Inflammatory macrophage treated with lipopolysaccharide for 4 hours (primary cell): ENCODE measurements at places on chromosomes 1 and 21.

DNA sequence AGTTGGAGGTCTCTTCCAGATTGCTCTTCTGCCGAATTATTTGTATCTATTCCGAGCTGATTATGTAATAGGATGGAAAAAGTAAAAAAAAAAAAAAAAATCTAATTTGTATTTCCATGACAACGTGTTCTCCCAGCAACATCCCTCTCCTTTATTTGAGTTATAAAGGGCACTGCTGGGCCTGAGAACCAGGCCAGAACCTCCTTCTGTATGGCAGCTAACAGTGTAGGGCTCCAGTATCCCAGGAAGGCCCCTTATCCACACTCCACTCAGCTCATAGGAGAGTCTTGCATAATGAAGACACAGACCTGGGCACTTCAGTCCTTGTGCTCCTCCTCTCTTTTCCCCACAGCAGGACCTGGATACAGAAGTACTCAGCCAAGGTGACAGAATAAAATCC is 3.7 kb upstream of the IPO9 start:
- no peak for DNase-seq

DNA sequence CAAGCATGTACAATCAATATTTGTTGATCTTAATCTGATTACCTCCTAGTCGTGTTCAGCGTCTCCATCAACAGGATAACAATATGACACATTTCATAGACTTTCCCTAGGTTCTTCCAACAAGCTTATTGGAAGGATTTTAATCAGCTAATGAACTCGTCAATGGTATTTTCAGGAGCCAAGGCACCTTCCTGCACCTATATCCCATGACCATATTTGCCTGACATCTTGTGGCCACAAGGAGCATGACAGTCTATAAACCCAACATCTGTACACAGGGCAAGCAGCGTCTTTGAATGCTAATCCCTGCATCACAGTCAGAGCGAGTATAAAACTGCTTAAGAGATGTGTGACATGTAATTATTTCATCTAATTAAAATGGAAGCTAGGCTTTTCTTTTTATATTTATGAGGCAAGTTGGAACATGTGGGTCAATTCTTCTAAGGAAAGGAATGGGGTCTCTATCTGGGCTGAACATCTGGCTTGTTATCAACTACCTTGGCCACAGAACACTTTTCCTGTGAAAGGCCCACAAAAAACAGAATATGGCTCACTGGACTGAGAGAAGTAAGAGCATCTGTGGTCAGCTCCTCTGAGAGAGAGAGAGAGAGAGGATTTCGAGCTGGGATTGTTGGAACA is 388.8 kb downstream of the NTNG1 start:
- peak; percentile 36 for DNase-seq

- peak; percentile 68 for DNase-seq
Observed at GRCh38 chr1:103514920-103515503, 10.5 kb upstream of the RNPC3 start.

DNA sequence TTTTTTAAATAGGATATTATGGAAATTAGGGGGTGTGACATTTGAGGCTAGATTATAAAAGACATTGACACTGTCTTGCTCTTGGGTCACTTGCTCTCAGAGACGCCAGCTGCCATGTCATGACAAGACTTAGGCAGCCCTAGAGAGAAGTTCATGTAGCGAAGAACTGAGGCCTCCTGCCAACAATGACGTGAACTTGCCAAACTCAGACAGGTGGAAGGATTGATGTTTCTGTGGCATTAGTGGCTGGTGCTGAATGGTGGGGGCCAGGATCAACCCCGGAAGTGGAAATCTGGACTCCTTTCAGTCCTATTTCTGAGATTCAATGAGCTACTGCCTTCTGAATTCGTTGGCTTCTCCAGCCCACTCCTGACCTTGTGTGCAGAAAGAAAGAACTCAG is 14.7 kb downstream of the NCF2 start:
- DNase-seq: no peak

DNA sequence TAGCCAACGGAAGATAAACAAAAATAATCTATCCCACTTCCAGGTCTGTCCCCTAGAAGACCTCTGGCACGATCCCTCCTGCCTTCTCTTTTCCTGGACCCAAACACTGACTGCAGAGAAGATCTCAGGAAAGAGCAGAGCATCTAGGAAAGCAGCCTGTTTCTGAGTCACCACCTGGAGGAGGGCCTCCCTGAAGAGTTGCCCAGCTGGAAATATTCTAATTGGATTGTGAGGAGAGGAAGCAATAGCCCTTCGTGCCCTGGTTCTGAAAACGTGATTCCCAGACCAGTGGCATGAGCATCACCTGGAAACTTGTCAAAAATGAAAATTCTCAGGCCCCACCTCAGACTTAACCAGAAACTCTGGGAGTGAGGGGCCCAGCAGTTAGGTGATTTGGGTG is 411.1 kb downstream of the SETD4 start:
- DNase-seq: no peak

DNA sequence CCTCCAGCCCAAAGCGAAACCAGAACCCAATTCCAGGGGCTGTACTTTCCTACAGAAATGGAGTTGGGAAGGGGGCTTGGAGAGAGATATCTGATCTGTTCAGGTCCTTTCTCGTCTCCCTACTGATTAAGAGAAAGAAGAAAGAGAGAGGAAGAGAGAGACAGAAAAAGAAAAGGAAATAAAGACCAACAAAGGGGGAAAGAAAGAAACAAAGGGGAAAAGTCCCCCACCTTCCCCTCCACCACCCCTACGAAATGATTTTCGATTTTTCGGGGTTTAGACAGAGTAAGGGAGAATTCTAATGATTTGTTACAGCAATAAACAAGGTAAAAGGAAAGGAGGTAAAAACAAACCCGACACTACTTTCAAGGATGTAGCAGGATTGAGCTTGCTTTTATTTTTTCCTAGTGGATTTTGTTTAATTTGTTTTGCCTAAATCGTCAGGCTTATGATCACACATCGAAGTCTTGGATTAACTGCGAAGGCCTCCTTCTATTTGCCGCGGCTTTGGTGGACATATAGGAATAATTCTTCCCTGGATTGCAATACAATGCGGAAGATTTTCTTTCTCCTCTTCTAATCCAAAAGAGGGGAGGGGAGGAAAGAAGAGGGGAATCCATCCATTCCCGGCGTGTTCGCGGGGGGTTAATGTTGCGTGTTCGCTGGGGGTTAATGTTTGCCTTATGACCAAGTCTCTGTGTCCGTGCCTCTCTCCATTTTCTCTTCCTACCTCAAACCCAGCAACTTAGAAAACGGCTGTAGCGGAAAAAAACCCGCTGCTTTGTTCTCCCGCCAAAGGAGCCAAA is 1.9 kb downstream of the TAL1 start:
- no peak for DNase-seq

DNA sequence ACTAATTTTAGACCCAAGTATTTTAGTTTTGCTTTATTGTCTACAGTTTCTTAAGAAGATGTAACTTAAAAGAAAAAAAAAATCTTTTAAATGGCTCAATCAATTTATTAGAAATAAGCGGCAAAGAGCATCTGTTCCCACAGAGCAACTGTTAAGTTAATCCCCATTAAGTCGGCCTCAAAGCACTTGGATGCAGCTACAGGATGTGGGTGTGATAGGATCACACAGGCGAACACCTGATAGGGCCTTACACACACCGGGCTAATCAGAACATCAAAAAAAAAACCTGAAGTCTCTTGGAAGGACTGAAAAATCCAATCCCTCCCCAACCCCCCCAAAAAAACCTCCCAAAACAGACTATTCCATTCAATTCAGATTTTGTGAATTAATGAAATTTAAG is 23.0 kb downstream of the APP start:
- no peak for DNase-seq

DNA sequence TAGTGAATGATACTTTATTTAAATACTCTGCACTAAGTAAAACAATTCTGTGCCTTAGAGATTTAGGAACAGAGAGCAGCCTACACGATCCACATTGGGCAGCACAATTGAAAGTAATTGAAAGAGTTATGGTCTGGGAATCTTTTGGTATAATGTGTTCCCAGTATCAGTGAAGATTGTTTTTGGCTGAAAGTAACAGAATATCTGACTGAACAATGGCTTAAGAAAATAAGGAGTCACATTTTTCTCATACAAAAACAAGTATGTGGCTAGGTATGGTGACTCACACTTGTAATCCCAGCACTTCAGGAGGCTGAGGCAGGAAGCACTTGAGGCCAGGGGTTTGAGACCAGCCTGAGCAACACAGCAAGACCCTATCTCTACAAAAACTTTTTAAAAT is 306.2 kb downstream of the NFIA start:
- DNase-seq: no peak

- no peak for DNase-seq
Observed at GRCh38 chr21:27171707-27172106, 204.8 kb upstream of the ADAMTS5 start.

DNA sequence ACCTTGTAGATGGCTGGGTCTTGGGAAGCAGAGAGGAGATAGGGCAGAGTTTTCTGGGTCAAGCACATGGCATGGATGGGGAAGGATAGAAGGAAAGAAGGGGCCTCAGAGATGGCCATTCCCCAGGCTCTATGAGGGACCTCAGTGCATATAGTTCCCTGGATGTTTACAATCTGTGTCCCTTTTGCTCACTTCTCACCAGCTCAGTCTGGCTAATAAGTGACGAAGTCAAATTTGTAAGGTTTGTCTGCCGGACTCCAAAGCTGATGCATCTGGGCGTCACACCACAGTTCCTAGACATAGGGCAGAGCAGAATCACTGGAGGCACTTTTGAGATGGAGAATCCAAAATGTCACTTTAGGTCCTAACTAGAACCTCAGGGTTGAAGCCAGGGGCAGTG is 416.4 kb upstream of the PROX1 start:
- DNase-seq: no peak

DNA sequence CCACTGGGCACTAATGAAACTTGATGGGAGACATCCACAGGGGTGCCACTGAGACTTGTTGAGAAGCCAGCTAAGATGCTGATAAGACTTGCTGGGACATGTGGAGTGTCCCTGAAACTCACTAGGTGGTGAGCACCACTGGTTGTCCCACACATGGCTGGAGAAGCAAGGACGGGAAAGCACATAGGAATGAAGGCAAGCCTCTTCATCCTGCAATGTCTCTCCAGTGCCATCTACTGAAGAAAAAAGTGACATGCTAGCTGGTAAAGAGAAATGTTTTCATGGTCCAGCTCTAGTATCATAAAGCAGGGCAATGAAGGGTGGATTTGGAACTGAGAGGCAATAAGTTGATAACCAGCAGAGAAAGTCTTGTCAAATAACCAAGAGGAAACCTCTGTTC is 283.0 kb downstream of the PAPPA2 start:
- DNase-seq: no peak

GRCh38 chr21:44289381-44290010 is 3.8 kb downstream of the AIRE start:
- no peak for DNase-seq

DNA sequence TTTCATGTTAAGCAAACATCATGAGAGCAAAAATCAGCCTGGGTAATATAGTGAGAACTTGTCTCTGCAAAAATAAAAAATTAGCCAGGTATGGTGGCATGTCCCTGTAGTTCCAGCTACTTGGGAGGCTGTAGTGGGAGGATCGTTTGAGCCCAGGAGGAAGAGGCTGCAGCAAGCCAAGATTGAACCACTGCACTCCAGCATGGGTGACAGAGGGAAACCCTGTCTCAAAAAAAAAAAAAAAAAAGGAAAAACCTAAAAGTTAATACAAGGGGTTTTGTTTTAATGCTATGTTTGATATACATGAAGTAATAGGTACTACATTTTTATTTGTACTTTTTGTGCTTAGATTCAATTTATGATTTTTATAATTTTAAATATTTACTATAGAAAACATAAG is 27.1 kb upstream of the SLC35A3 start:
- no peak for DNase-seq

DNA sequence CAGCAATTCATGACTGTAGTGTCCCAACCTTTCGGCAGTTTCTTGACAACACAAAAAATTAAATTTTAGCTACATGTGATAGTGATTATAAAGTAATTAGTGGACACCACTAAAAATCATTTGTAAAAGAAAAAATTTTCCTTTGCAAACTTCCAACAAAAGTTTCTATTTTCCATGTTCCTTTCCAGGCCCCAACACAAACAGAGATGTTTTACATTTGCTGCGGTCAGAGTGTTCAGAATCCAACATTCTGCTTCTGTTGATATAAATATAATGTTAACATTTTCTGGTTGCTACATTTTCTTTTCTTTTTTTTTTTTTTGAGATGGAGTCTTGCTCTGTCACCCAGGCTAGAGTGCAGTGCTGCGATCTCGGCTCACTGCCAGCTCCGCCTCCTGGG is 54.9 kb upstream of the WLS start:
- no peak for DNase-seq

- no peak for DNase-seq
Observed at GRCh38 chr1:34695580-34695979, 59.3 kb upstream of the GJB5 start.

- no peak for DNase-seq
Observed at GRCh38 chr1:216847397-216848036, 124.3 kb upstream of the ESRRG start.

DNA sequence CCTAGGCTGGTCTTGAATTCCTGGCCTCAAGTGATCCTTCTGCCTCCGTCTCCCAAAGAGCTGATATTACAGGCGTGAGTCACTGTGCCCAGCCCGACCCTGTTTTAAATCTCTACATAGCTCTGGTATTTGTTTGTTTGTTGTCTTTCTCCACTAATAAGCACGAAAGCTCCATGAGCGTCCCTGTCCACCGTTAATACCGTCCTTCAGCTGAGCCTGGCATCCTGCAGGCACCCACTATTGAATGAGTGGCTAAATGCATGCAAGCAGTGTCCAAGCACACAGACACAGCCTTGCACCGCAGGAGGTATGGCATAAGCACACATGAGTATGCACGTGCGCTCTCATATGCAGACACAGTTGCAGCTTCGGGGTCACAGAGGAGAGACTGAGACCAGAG is 4.5 kb upstream of the COL16A1 start:
- DNase-seq: no peak

DNA sequence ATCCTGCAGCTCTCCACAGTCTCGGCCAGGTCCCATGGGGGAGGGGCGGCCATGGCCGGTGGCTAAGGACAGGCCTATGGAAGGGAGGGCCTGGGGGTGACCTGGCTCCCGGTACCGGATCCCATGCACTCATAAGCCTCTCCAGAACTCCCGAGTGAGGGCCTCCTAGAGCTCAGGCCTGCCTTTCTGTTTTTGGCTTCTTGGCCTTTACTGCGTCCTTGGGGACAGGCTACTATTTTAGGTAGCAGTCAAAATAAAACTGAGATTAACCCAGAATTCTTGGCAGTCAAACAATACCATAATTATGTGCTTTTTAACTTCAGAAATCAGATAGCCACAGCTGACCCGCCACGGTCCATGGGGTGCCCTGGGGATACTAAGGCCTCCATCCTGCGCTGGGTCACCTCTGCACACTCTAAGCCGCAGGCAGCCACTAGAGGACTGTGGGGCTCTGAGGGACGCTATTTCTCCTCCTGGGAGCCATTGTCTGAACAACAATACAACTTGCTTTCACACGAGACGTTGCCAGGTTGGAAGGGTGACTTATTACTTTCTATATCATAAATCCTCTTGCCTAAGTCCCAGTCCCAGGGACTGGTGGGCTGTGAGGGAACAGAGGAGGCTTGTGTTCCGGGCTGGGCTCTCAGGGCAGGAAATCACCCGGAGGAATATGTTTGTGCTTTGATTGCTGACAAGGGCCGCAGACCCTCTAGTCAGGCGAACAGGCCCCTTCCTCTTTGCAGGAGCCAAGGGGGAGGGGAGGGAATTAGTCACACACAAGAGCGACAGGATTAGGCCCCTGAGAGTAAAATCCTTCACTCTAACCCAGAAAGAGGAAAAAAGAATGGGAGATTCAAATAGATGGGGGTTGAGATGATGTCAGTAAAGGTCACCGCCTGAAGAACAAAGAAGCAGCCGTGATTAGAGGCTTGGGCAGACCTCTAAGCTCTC is 40.7 kb upstream of the BCAR3 start:
- no peak for DNase-seq
